CD14-positive monocyte (primary cell): ENCODE measurements at places on chromosomes 1 and 21.

DNA sequence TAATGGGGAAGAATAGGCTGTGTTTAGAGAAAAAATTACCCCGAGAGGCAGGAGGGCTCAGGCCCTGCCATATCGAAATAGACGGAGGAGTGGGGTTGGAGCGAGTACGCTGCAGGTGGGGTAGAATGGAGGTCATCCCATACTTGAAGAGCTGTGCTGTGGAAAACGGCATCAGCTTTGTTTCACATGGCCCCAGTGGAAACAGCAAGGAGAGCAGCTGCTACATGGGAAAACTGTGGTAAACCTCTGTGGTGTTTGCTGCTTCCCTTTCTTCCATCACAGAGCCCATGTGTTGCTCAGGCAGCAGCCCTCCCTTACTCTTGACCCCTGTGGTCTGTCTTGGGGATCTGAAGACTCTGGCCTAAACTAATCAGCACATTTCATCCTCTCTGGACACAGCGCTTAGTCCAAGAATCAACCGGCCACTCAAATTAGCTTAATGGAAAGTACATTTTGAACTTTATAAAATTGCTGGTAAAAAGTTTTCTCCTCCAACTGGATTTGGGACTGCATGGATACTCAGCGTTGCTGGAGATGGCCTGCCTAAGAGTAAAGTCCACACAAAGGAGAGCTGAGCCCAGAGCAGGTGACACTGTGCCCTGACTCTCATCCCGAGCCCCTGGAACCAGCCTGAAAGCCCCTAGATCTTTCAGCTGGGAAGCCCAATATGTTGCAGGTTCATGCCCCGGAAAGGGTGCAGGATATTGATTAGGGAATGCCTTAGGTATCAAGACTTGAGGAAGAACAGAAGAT is 127.1 kb upstream of the GADD45A start:
- DNase-seq = no peak

DNA sequence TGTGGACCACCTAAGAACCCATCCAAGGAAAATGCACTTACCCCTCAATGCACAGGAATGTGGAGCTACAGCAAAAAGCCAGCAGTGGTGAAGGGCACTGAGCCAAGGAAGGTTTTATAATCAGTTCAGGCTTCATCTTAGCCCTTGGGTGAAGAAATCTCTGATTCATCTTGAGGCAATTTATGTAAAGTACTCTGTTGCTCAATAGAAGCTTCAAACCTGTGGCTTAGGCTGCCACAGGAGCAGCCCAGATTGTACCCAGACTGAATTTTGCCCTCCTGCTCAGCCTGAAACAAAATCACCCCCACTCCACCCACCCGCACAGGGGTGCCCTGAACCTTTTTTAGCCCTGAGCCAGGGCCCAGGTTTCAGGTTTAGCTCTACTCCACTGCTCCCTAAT is at the start of gene S100A12:
S100A12 (minus strand) TSS at position 111 of the 400 bp plus-strand sequence. CDS start 1,029 bp downstream, outside the sequence.
- peak; percentile 90 for DNase-seq

GRCh38 chr1:35369922-35370671 is 101.6 kb downstream of the ZMYM4 start:
- no peak for DNase-seq

DNA sequence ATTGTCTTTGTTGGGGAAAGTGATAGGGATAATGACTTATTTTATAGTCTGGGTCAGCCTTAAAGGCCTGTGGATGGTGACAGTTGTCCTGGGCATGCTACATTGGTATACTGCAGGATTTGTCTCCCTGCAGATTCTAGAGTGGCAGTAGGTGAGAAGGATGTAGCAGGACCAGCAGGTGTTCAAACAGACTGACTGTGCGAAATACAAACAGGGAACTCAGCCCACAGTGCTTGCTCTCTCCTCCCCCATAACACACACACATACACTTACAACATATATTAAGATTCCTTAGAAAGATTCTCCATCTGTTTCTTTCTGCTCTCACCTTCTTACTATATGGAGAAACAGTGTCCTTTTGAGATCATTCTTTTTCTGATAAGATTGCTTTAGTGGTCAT is 6.9 kb downstream of the PDE4B start:
- no peak for DNase-seq

GRCh38 chr1:230794431-230794830 is 47.2 kb downstream of the CAPN9 start:
- DNase-seq = no peak

DNA sequence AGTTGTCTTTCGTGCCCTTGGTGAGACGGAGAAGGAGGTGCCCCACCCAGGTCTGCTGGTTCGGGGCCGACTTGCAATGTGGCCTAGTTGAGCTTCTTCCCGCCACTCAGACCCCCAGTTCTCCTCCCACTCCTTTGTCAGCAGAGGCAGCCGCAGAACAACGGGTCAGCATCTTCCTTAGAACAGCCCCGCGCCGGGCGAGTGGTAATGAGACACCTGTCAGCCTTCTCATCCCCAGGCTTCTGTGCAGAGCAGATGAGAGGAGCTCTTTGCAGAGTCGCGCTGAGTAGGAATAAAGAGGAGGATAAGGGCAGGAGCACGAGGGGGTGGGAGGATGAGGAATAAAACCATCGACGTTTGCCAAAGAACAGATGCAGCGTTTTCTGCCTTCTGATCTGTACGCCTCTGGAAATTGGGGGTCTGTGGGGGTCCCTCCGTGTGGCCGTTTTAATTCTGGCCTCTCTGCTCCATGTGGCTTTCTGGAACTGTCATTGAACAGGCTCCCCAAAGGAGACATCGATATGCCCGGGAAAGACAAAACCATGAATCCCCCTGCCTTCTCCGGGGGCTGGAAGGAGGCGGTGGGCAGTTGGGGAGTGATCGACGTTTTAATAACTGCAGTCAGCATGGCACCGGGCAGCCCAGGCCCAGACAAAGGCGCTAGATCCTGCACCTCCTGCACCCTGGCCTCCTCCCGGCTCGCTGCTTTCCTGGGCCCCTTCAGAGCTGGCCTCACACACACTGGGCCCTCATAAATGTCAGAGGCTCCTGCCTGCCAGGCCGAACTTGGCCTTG is 27.5 kb upstream of the IGSF21 start:
- no peak for DNase-seq

DNA sequence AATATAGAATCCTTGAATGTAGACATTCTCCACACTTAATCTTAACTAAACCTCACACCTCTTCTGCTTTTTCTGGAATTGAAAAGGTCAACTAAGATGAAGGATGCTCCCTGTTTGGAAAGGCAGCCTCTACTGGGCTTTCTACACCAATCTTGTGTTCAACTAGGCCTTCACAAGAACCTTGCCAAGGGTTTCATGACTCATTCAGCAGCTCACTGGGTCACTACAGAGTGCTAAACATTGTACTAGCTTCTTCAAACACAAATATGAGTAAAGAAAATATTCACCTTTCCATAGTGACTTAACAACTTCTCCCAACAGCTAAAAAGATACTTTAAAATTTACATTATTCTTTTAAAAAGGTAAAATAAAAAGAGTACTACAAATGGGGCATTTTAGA is 135.3 kb upstream of the PRMT6 start:
- DNase-seq = no peak

- no peak for DNase-seq
Observed at GRCh38 chr1:209590405-209590804, 6.9 kb downstream of the CAMK1G start.

GRCh38 chr1:192518700-192519099 is 56.9 kb upstream of the RGS1 start:
- DNase-seq = peak; percentile 12

- peak; percentile 25 for DNase-seq
Observed at GRCh38 chr1:116605315-116605714, 34.5 kb upstream of the CD58 start.

GRCh38 chr1:39406533-39407450 is 84.6 kb upstream of the BMP8A start:
- DNase-seq = no peak

DNA sequence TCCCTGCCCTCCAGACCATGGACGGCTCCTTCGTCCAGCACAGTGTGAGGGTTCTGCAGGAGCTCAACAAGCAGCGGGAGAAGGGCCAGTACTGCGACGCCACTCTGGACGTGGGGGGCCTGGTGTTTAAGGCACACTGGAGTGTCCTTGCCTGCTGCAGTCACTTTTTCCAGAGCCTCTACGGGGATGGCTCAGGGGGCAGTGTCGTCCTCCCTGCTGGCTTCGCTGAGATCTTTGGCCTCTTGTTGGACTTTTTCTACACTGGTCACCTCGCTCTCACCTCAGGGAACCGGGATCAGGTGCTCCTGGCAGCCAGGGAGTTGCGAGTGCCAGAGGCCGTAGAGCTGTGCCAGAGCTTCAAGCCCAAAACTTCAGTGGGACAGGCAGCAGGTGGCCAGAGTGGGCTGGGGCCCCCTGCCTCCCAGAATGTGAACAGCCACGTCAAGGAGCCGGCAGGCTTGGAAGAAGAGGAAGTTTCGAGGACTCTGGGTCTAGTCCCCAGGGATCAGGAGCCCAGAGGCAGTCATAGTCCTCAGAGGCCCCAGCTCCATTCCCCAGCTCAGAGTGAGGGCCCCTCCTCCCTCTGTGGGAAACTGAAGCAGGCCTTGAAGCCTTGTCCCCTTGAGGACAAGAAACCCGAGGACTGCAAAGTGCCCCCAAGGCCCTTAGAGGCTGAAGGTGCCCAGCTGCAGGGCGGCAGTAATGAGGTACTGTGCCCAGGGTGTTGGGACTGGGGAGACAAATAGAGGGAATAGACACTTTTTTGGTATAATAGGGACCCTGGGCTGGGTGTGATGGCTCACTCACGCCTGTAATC is 1.0 kb downstream of the ZBTB48 start:
- DNase-seq = no peak

DNA sequence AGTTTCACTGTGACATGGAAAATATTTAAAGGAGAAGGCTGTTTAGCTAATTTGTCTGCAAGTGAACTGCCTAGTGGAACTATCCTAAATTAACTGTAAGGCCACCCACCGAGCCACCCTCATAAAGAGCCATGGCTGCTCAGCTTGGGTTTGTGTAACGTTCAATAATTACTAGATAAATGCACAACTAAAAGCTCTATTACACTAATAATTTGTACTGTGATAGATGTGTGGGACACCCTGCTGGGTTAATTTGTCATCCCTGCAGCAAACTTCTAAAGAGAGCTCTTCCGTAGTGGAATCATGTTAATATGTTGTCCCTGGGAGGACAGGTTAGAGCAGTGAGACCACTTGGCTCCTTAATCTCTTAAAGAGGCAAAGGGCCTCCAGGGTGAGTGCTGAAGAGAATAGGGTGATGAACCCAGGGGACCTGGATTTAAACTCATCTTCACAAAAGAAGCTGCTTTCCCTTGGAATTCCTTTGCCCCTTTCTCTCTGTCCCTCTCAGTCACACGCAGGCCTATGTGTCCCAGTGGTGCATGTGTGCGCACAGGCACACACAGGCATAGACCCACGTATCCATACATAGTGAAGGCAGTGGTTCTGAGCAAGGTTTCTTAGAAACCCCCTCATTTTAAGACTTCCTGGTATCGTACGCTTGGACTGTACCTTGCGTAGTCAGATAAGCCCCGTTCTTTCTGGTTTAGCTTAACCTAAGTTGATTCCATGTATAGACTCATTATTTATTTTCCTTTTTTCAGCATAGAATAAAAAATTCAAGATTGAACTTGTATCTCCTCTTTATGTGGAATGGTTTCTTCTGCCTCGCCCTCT is 310.3 kb downstream of the NFIA start:
- no peak for DNase-seq

- peak; percentile 49 for DNase-seq
Observed at GRCh38 chr1:66250478-66250877, 283.5 kb upstream of the SGIP1 start.

GRCh38 chr1:223733898-223734852 is 21.8 kb downstream of the CAPN2 start:
- no peak for DNase-seq

DNA sequence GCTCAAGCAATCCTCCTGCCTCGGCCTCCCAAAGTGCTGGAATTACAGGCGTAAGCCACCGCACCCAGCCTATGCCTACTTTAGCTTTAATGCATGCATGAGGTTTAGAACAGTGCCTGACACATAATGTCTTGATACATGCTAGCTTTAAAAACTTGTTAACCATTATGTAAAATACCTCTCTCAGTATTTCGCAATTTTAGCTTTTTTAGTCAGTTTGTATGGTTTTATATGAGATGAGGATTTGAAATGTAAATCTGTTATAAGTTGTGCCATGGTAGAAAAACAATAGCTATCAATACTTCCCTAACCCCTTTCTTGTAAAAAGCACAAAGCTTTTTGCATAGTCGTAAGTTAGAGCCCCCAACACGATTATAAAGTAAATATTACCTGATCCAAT is 4.7 kb upstream of the AKNAD1 start:
- DNase-seq = no peak

GRCh38 chr1:94335950-94336349 is 82.2 kb upstream of the ABCD3 start:
- DNase-seq = peak; percentile 63

DNA sequence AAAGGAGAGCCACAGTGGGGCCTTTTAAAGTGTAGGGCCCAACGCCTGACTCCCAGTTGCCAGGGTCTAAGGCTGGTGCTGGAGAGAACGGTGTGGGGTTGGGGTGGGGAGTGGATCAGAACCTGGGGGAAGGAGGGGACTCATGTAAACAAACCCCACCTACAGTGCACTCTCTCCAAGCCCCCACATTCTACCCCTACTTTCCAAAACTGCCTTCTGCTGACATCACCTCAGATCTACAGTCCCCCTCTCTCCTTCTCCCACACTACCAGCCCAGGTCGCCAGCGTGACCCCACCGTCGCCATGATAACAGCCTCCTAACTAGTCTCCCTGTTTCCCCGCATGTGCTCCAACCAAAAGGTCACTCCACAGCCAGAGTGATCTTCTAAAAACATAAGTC is 26.6 kb downstream of the TNNT2 start:
- DNase-seq = no peak

DNA sequence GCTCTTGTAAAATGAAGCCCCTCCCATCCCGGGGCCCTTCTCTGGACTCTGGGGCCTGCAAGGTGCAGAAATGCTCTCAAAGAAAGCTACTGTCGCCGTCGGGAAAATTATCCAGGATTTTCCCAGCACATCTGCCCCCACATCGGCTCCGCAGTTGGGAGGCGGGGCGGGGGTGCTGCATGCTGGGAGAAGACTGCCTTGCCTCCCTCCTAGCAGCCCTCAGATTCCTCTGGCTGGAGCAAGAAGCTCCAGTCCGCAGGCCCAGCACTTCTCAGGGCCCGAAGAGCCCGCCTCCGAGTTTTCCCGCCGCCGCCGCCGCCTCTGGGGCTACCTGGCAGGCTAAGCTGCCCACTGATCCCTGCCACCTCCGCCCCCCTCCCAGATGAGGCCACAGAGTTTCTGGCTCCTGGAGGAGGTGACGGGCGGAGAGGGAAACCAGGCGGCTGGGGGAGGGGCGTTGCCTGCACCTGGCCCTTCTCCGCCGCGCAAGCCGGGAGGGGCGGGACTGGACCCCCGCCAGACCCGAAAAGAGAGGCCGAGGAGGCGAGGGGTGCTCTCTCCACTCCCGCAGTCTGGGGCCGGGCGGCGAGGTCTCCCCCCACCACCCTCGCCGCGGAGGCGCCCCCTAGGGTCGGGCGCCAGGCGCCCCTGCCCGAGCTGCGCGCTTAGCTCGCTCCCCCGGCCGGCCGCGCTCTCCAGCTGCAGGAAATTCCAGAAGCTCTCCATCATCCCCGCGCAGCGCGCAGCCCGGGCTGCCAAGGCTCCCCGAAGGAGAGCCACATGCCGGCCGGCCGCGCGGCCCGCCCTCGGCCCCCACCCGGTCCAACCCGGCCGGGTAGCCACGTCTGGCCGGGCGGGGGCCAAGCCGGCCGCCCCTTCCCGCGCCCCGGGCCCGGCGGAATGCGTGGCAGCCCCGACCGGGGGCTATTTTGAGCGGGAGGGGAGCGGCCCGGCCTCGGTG is 28.8 kb downstream of the AHDC1 start:
- no peak for DNase-seq

GRCh38 chr1:102531036-102531435 is 534.3 kb upstream of the OLFM3 start:
- no peak for DNase-seq

- peak; percentile 17 for DNase-seq
Observed at GRCh38 chr21:41709965-41710822, 56.7 kb downstream of the RIPK4 start.
